ENCODE measurements at places on chromosomes 1 and 21.

DNA sequence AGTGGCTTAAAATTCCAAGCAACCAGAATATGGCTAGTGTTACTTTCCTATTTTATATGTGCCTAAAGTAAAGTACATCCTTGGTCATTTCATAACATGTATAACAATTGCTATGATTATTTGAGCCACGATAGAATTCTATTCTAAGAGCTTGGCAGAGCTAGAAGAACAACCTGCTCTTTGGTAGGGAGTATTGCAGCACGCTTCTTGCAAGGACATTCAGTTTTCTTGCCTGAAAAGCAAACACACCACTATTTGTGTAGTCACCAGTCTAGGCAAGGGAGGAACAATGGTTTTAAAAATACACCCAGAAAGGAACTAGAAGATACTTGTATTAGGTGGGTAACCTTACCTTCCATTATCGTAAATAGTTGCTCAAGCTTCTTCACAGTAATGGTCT lies 51.5 kb downstream of the CNST start:
- no peak for DNase-seq

DNA sequence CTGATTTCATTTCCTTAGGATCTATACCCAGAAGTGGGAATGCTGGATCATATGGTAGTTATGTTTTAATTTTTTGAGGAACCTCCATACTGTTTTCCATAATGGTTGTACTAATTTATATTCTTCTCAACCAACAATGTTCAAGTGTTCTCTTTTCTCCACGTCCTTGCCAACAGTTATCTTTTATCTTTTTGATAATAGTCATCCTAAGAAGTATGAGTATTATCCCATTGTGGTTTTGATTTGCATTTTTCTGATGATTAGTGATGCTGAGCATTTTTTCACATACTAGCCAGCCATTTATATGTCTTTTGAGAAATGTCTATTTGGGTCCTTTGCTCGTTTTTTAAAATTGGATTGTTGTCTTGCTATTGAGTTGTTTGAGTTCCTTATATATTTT lies 38.5 kb downstream of the ABCD3 start:
- no peak for DNase-seq

DNA sequence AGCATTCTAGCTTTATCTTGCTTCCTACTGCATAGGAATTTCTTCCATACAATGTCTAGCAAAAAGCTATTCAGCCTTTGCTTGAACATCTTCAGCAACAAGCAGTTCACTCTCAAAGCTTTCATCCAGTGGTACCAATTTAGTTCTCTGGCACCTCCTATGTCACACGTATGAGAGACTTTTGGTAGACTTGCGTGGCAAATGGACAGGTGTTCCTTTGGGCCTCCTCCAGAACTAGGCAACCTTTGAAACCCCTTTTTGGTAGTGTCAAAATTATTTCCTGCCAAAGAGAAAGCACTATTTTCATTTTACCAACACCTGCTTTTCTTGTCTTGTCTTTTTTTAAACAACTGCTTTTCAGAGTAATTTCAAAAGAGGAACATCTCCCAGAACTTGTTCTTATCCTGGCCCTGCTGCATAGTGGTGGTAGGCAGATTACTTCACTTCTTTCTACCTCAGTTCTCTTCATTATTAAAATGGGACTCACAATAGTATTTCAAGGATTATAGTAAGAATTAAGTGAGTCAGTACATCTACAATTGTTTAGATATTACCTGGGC lies 122.4 kb downstream of the MAST2 start:
- DNase-seq = no peak

DNA sequence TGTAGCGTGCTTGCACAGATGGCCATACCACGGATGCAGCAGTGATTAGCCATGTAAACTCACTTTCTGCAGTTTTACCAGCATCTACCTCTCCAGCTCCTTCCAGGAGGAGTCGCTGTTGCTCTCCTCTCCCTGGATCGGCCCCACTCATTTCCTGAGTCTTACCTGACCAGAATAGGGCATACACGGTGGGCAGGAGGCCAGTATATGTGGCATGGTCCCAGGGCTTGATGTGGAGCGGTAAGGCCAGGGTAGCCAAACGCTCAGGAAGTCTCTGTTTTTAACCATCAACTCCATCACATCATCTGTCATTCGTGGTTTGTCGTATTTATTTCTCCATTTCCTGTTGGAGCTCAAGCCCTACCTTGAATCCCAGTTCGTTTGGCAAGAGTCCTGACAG lies 163.4 kb upstream of the USP24 start:
- peak; percentile 12 for DNase-seq

DNA sequence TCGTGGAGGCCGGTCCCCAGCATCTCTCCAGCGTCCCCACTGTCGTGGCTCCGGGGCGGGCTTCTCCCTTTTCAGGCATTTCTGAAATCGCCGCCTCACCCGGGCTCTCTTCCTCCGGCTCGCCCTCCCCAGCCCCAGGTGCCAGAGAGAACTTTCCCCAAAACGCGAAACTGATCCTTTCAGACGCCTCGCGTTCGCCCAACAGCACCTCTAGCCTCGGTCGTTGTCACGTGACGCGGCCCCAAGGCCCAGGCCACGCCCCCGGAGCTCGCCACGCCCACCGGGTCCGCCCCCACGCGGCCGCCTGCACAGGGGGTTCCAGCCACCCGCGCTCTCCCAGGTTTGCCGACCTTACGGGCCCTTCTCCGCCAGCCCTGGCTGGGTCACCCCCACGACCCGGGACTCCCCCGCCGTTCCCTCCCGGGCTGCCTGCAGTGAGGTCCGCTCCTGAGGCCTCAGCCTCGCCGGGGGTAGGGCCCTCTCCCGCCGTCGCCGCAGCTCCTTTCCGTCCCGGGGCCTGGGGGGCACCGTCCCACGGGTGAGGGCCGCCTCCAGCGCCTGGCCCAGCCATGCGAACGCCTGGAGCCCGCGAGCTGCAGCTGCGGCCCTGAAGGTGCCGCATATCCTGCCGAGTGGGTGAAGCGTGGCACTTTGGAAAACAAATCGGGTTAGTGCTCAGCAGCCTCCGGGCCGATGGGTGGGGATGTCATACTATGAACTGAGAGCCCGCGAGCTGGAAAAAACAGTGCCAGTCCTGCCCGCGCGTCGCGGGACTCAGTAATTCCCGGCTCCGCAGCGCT lies 21.0 kb downstream of the H3-3A start:
- peak; percentile 96 for DNase-seq

DNA sequence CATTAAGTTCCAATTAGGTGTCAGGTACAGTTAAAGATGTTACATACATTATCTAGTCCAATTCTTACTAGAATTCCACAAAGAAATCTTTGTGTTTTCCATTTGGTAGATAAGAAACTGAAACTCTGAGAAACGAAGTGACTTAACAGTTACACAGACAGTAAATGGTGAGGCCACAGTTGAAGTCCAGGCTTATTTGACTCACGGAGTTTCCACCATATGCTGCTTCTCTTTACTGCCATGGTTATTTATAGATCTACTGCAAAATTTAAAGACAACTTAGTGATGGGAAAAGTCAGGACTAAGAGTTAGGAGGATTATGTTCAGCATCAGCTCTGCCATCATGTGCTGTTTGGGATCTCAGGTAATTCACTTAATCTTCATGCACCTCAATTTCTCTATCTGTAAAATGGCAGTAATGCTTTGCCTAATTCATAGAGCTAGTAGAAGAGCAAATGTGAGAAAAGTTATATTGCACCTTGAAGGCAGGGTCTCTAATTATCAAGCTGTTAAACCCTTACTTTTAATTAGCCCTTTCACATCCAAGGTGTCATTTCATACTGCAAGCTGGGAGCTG lies 26.2 kb upstream of the SAMSN1 start:
- DNase-seq = no peak

GRCh38 chr1:96236156-96236739 lies 485.3 kb upstream of the PTBP2 start:
- peak; percentile 13 for DNase-seq

GRCh38 chr1:246226041-246226440 lies 281.0 kb downstream of the SMYD3 start:
- no peak for DNase-seq

DNA sequence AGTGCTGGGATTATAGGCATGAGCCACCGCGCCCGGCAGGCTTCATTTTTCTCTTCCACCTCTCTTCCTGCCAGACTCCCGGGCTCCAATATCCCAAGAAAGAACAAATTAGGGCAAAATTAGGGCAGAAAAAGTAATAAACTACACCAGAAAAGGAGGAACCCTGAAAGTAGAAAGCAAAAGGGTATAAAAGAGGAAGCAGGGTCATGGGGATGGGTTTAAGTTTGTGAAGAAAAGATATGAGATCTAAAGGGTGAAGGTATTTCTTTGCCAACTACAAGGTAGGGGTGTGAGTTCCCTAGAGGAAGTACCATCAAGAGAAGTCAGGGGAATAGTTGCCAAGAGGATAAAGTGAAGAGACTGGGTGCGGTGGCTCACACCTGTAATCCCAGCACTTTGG lies 9.9 kb downstream of the PTPN22 start:
- DNase-seq = no peak

- DNase-seq = no peak
These were observed 99.1 kb downstream of the CLEC20A start for GRCh38 chr1:178397678-178398077.

DNA sequence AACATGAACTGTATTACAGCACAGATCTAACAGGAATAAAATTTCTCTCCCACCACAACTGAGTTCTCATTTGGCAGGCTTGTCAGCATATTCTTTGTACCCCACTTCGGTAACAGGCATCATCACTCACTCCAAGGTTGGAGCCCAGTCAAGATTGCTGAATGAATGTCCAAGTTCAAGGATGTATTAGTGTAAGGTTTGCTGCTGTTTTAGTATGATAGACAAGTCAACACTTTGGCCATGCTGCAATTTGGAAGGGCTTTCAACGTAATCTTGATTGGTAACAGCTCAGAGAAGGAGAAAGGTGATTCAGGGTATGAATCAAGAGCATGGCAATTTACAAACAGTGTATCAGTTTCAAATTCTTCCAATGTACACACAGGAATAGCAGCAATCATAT lies 6.8 kb downstream of the SSX2IP start:
- no peak for DNase-seq

DNA sequence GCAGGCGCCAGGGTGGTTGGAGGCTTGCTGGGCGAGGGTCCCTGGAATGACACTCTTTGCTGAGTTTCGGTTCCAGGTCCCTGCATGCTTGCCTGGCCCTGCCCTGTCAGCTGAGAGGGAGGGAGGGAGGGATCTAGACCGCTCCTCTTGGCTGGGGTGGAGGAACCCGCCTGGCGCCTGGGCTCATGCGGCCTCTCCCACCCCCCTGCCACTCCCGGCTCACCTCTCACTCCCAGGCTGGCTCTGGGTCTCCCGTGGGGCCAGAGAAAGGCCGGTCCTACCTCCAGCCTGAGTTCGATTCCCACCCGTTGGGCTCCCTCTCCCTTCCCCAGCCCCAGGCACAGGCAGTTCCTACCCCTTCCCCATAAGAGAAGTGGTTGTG lies 19.0 kb upstream of the IFNLR1 start:
- DNase-seq = no peak

- DNase-seq = no peak
These were observed 36.8 kb upstream of the SLC16A1 start for GRCh38 chr1:112992780-112993179.

GRCh38 chr1:241503444-241503843 lies 16.1 kb downstream of the FH start:
- no peak for DNase-seq

DNA sequence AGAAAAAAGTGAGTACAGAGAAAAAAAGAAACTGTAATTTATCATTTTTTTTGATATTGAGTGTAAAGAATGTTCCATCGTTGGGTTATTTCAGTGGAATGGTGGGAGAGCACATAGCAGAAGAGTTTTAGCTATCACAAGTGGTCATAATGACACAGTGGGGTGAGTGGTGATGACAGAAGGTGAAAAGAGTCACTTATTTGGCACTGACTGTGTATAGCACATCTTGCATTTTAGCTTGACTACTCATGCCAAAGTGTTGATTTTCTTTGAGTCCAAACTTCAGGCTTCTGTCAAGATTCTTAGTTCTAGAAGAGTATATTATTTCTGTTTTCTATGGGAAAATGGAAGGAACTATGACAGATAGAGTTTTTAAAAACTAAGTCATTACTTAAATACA lies 261.2 kb downstream of the GRIK1 start:
- DNase-seq = no peak

DNA sequence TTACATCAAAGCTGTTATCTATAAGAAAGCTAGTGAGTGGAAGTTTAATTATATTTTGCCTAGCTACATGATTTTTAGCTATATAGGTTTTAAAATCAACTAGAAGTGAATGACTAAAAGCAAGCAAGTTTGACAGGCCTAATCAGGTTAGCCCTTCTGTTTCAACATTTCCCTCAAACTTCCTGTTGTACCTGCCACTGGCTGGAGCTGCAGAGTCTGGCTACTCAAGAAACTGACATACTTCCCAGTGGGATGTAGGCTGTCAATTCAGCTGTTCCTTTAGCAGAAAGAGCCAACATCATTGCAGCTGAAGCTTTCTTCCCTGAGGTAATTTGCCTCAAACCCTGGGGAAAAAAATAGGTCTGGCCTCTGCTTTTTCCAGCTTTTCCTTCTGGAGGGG lies 87.1 kb upstream of the TNR start:
- no peak for DNase-seq

GRCh38 chr1:29868944-29869343 lies 632.6 kb downstream of the PTPRU start:
- DNase-seq = no peak
